ENCODE measurements at places on chromosomes 13 and 19.

DNA sequence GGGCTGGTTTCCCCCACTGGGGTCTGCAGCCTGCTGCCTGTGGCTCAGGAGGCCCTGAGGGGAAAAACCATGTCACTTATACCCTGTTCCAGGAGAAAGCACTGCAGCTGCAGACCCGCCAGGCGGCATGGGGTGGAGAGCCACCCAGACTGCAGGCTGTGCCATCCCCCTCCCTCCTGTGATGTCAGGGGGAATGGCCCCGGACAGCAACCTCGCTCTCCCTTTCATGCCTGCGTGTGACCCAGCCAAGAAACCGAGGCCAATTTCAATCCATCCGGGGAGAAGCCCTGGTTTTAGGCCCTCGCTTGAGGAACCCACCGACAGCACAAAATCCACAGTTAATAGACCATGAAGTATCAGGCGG lies 37.2 kb upstream of the MATK start:
- DNase-seq = no peak

DNA sequence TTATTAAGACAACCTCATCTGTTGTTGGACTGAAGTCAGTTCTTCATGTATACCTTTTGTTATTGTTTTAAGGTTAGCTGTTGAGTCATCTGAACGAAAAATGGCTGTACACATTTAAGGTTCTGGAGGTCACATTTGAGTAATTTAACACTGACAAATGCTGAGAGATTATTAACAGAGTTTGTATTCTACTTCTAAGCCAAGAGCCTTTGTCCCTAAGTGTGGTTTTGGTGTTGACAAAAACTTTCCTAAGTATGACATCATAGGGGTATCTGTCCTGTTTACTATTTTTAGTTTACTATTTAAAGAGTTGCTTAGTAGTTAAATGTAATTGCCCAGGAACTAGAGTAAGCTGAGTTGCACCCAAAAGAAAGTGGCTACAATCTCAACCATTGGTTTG lies 71.9 kb downstream of the CDK8 start:
- no peak for DNase-seq

DNA sequence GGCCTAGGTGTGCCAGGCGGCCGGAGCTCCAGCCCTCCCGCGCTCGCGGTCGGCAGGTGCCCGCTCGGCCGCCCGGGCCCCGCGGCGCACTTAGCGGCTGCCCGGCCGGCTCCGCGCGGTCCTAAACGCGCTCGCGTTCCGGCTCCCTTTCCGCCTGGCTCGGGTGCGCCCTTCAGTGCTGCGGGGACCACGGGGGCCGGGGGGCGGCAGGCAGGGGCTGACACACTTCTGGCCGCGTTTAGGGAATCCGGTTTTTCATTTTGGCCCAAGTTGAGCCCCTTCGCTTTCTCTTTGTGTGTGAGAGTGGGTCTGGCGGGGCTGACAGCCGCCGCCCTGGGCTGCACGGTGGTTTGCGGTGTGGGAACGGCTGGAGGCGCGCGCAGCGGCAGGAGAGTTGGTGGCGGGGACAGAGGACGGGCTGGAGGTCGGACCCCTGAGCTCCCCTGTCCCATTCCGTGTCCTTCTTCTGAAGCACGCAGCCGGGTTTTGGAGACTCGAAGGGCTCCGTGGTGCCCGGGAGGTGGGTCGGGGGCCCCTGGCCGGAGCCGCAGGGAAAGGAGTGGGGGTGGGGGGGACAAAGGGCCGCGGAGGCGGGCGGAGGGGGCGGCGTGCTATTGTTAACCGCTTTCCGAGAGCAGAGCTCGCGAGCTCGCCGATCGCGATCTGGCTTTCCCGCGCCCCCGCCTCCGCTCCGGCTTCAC lies 3.1 kb downstream of the FGF9 start:
- no peak for DNase-seq

- DNase-seq = no peak
These were observed 9.8 kb downstream of the TMED1 start for GRCh38 chr19:10826231-10826630.

GRCh38 chr19:45075301-45076028 lies 813 bp downstream of the ZNF296 start:
- peak; percentile 41 for DNase-seq

GRCh38 chr19:45102481-45102880 lies 9.5 kb downstream of the PPP1R37 start:
- no peak for DNase-seq

- DNase-seq = no peak
These were observed 3.9 kb upstream of the SCN1B start for GRCh38 chr19:35026418-35026817.

GRCh38 chr19:18699403-18700054 lies 16.0 kb downstream of the CRTC1 start:
- no peak for DNase-seq

DNA sequence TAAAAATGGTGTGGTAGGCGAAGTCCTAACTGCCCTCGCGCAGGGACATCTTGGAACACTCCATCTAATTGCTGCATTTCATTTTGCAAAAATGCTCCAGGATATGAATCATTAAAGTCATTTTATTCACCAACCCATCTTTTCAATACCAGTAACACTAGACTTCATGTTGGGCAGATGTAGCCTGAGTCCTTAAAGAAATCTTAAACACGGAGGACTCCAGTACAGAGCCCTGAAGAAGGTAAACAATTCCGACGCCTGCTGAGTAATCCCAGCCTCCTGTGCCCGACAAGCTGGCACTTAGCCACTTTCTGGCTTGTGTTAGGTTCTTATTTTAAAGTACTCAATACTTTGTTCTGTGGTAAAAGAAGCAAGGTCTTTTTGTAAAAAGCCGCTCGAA lies 58.0 kb upstream of the IRS2 start:
- no peak for DNase-seq

- no peak for DNase-seq
These were observed 44.8 kb upstream of the ALOX5AP start for GRCh38 chr13:30690282-30691188.
